Heart left ventricle (tissue), 16 donors: ENCODE measurements at places on chromosomes 6 and 20. TPM values are rescaled to one million over a fixed set of nuclear protein-coding genes. Genes with fewer than 3 reads are reported as not detected.

The TDP2 gene
- 22.0 TPM for total RNA-seq

The ARMH2 gene
- not detected for total RNA-seq

The MACROD2 gene
- 5.4 TPM for total RNA-seq

The MEI4 gene
- 0.71 TPM for total RNA-seq

The FAM184A gene
- total RNA-seq = 1.1 TPM

The TRIM15 gene
- not detected for total RNA-seq

The ANGPT4 gene
- total RNA-seq = not detected

The RUNX2 gene
- total RNA-seq = 3.1 TPM

The MEP1A gene
- not detected for total RNA-seq
